HCT116 (cell line): ENCODE measurements at places on chromosomes 12 and 14. TPM values are rescaled to one million over a fixed set of nuclear protein-coding genes. Genes with fewer than 3 reads are reported as not detected.

DNA sequence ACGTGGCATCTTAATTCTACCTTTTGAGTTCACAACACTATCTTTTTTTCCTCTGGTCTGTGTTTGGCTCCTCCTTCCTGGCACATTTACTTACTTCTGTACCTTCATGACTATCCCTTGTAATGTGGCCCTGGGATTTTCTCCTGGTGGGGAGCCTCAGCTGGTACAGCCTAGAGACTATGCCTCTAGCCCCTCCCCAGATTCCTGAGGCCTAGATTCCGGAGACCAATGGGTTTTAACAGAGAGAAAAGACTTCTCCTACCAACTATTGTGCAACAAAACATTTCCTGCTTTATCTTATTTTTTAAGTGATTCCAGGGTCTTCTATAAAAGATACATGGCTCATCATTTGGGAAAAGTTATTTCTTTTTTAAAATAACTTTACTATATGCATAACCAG is 216.2 kb upstream of the KRR1 start:
- no peak for DNase-seq

GRCh38 chr12:67740711-67741110 is 92.2 kb downstream of the DYRK2 start:
- no peak for DNase-seq

DNA sequence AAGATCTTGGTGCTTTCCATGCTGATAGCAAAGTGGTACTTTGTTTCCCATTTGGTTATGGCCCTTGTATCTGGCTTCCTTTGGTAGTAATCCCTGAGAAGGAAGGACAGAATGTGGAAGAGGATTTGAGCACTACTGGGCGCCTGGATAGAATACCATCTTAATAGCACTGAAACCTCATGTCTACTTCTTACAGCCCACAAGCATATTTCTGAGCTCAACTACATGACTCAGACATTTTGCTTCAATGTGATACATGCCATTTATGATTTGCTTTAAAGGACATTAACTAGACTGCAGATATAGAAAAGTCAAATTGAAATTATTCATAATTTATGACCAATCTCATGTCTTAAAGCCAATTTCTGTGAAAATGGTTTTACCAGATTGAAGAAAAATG is 80.4 kb downstream of the LIN7A start:
- DNase-seq = no peak

GRCh38 chr12:43737646-43738045 is 20.9 kb downstream of the PUS7L start:
- DNase-seq = no peak

GRCh38 chr12:77124767-77125166 is 59.4 kb upstream of the E2F7 start:
- no peak for DNase-seq

The LRRK2 gene
- total RNA-seq = 0.20 TPM

The ALX1 gene
- not detected for total RNA-seq
